ENCODE measurements at places on chromosomes 16 and 17. TPM values are rescaled to one million over a fixed set of nuclear protein-coding genes. Genes with fewer than 3 reads are reported as not detected.

- no peak for DNase-seq
Observed at GRCh38 chr16:28283173-28283572, 9.2 kb upstream of the SBK1 start.

The RAI1 gene
- 38.1 TPM for total RNA-seq

The SYNGR2 gene
- 164 TPM for total RNA-seq

DNA sequence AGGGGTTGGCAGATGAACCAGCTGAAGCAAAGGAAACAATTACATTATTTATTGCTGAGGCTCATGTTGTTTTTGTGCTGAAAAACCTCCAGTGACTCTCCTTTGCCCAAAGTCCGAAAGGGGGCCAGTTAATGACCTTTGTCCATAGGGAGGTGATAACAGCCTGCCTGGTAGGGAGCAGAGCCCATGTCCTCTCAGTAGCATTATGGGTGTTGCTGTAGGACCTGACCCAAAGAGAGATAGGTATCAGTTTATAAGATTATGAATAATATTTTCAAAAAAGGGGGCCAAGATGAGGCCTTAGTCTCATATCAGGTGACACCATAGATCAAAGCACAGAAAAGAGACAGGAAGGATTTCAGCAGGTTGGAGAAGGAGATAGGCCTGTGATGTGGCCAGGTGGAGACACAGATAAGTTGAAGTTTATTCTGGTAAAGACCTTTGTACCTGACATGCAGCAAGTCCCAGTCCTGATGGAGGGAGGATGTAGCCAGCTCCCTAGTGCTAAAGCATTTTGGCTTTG lies 55.1 kb downstream of the CENPV start:
- no peak for DNase-seq

DNA sequence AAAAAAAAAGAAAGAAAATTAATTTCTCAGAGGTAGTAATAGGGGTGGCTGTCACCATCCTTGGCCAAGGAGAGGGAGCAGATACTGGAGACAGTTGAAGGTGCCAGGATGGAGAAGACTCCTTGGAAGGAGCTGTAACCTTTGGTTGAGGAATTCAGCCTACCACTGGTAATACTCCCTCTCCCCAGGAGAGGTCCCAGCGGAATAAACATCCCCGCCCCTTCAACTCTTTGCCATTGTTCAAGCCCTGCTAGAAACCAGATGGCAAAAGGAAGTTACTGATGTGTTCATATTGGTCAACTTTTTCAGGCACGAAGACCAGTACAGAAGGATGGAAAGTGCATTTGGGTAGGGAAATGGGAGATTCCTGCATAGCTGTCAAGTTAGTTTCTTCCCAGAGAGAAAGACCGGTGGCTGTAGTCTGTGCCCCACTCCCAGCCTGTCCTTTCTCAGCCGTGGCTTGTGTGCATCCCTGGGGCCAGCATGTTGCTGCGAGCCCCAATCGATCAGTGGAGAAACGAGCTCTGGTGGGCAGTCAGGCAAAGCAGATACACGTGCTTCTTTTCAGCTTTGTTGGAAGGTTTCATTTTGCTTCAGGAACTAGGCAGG lies 612.1 kb downstream of the MAF start:
- no peak for DNase-seq

The HYDIN gene
- total RNA-seq: not detected

Measured in glomerular endothelial cell (primary cell).